ENCODE measurements at places on chromosomes 5 and 9.

DNA sequence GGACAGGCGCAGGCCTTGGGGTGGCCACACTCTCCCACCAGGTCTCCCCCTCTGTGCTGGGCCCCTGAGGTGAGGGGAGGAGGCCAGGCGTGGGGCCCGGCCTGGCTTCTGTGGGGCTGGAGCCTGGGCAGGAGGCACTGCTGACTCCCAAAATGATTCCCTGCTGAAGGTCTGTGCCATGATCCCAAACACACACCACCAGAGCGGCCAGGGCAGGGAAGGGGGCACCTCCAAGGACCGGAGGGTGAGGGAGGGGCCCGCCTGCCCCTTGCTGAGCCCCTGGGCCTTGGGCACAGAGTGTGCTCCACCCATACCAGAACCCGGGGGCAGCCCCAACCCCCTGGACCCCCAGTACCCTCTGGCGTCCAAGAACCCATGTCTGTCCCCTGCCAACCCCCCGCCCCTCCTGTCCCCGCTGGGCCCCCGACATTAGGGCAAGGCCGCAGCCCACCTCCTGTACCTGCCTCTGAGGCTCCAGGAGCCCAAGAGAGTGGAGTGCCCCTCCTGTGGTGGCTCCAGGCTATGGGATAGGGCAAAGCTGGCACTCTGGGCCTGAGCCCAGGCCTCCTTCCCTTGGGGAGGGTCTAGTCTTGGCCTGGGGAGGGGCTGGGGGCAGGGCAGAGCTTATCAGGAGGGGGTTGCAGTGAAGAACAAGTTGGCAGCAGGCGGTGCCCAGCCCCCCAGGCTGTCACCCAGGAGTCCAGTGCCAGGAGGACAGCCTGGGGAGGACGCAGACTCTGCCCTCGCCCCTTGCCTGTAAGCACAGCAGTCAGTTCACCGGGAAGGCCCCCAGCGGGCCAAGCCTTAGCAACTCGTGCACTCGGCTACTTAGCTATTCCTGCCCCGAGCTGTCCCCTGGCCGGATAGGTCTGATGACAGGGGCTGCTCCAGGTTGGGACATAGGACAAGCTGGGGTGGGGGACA is 2.6 kb upstream of the EGFL7 start:
- no peak for DNase-seq

DNA sequence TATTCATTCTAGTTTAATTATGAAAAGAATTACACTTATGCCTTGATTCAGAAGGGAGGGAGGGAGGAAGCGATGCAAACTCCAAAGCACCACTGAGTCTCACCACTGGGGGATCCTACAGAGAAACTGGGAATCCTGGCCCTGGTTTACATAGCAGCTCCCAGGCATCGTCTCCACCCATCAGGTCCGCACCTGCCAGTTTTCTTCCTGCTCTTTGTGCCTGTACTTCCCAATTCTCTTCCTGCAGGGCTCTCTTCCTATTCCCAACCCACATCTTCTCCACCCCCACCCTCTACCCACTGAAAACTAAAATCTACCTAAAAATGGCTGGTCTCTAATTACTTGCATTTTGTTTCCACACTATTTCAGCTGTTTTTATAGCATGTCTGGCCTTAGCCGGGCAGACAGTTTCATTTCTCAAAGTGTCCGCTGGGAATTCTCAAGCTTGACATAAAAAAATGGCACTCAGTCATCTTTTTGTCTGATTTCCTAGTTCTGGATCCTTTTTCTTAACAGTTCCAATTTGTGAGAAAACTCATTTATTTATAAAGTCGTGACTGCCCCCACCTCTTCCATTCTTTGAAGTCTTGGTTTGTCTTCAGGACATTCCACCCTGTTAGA is 1.6 kb upstream of the TNIP1 start:
- DNase-seq: no peak

DNA sequence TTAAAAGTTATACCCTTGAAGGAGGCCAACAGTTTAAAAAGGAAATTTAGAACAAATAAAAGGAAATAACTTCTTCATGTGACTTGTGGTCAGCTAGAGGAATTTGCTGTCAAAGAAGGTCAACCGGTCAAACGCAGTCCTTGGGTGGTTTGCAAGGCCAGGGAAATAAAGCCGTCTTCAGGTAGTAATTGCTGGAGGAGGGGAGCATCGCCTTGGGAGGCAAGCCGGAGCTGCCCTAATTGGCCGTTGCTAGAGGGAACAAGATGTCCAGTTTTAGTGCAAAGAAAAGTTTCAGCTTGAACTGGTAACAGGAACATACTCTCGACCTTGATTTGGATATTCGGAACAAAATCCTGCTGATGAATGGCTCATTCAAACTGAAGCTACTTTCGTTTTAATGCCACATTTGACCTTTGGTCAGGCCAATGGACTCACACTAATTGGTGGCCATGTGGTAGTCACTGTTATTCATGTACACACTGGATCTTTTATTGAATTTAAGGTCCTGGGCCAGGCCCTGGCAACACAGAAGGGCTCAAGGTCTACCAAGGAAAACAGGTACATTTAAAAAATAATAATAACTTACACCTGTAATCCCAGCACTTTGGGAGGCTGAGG is 47.0 kb upstream of the MYO10 start:
- DNase-seq: no peak

DNA sequence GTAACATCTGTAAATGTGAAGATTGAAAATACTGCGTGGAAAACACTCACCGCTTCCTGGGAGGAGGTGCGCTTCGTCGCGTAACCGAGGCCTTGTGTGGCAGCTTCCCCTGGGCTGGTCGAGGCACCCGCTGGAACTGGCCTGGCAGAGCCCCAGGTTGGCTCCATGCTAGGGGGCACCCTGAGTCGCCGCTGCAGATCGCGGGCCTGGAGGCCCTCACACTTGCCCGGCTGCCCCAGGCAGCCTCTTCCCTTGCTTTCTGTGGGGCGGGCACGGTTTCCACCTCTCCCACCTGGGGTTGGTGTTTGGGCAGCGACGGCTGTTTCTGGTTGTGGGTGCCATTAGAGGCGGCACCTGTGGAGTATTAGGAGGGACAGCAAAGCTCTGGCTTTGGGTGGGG is 852 bp downstream of the ZNF354C start:
- no peak for DNase-seq

DNA sequence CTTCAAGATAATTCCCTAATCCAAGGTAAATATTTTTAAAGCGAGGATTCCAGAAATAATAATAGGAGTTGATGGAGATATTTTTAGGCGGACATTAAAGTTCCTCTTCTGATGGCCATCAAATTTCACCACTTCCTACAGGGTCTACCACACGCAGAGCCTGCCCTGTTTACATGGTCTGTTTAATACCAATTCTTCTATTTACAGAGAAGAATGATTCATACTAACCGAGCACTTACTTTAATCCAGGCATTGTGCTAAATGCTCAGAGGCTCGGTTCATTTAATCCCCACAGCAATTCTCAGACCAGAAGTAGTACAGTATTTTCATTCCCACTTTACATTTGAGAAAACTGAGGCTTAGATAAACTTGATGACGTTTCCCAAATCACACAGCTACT is 3.0 kb upstream of the ITGA1 start:
- DNase-seq: no peak

DNA sequence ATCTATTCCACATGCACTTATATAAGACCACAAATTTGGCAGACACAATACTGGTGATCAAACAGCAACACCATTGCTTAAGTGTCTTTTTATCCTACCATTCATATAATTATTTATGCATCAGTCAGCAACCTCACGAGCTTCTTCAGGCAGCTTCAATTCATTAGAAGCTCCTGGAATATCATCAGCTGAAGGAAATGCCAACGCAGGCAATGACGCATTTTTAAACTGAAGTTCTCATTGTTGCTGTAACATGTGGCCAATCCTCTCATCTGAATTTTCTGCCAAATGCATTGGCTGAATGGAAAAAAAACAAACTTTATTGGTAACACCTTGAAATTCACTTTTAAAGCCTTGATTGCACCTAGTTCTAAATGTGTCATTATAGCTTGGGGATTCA is 376.4 kb upstream of the RGMB start:
- DNase-seq: no peak

GRCh38 chr9:119369680-119370366 is 588 bp upstream of the BRINP1 start:
- no peak for DNase-seq

DNA sequence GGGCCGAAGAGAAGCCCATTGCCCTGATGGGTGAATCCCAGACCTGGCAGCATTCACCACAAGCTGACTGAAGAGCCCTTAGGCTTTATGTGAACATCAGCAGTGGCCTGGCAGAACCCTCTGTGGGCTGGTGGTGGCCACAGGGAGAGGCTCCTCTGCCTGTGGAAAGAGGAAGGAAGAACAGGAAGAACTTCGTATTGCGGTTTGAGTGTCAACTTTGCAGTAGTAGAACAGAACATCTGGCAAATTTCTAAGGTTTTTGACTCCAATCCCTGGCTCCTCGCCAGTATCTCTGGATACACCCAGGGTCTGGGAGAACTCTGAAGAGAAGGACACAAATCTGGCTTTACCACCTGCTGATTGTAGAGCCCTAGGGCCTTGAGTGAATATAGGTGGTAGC is 356.4 kb upstream of the GRAMD2B start:
- DNase-seq: no peak

DNA sequence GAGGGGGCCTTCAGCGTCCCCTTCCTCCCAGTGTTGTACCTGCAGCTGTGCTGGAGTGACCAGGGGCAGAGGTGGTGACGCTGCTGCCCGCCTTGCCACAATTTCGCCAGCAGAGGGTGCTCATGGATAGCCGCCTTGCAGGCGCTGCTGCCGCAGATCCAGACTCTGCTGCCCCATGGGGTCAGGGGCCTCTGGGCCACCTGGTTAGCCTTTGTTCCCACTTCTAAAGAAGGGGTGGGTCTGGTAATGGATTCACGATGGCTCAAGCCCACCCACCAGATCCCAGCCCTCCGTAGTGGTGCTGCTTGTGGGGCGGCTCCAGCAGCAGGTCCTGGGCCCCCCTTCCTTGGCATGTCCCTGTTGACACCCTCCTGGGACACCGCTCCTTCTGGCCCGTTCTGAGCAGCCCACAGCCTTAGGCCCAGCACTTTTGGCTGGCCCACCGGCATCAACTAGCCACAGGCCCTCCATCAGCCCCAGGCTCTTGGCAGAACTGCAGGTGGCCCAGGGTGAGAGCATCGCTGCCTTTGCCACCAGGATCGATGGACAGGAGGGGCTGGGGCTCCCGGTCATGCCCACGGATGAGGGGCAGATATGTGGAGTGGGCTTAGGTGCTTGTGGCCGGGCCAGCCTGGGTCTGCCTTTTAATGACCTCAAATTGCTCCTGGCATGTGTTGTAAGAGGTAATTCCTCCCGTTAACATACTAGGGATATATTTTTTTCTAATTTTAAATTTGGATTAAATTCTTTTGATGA is 57.2 kb downstream of the COL5A1 start:
- peak; percentile 57 for DNase-seq

DNA sequence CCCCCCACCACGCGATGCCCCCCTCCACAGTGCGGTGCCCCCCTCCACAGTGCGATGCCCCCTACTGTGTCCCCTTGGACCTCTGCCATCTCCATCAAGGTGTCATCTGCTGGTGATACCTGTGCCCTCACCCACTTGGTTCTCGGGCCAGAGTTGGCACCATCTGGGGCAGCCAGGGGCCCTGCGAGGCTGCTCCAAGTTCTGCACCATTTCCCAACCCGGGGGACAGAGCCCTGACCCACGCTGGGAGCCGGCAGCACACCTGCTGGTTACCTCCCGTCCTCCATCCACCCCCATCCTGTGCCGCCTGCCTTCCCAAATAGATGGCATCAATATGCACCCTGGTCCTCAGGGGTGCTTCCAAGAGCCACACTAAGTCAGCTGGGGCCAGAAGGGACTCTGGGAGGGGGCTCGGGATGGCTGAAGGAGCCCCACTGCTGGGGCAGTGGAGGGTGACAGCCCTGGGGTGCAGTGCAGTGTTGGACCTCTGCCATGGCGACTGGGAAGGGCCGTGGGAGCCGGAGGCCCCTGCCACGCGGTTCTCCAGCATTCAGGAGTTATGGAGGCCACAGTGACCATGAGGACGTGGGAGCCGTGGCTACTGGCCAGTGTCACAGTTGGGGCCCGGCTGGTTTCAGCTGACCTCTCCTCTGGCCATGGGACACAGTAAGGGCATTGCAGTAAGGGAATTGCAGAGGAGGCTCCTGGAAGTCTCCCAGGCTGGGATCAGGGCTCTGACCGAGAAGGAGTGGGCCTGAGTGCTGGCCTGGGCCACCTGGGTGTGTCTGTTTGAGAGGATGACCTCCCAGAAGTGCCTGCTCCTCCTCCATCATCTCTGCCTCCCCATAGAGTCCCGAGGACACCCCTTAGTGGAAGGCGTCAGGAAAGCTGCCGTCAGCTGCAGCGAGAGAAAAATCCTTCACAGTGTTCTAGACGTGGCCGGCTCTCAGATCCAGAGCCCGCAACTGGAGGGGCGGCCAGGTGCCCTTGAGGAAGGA is 44.2 kb upstream of the NOTCH1 start:
- DNase-seq: no peak
